Smooth muscle cell of the brain vasculature (primary cell): ENCODE measurements at places on chromosomes 12 and 14.
A peak's percentile ranks its signal among the peaks of the same experiment; 100 is the strongest.

- DNase-seq, result no peak
These were observed 828.3 kb downstream of the DIO2 start for GRCh38 chr14:79383031-79383430.

GRCh38 chr14:103281496-103282231, 52.4 kb upstream of the EIF5 start:
- peak; percentile 12 for DNase-seq

- no peak for DNase-seq
These were observed 31.5 kb downstream of the SYNDIG1L start for GRCh38 chr14:74394549-74394948.

GRCh38 chr14:94110552-94111181, at the start of gene IFI27:
Gene IFI27 (plus strand): TSS chr14:94110736.
- DNase-seq, result no peak

DNA sequence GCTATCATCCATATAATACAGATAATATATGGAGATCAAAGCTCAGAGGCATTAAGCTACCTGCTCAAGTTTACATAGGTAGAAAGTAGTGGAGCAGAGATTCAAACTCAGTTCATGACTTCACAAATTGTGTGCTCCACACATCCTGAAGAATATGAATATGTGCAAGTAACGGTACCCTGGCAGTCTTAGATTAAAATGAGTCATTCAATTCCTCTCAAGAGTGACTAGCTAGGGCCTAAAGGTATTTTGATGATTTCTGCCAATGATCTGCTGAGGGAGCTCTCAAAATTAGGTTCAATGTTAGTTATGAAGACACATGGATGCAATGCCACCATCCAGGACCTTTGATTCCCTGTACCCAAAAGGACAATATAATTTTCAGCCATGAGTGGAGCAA, 58.9 kb downstream of the GRIP1 start:
- DNase-seq, result no peak

GRCh38 chr14:97539884-97540283, 742.7 kb downstream of the VRK1 start:
- DNase-seq, result no peak

DNA sequence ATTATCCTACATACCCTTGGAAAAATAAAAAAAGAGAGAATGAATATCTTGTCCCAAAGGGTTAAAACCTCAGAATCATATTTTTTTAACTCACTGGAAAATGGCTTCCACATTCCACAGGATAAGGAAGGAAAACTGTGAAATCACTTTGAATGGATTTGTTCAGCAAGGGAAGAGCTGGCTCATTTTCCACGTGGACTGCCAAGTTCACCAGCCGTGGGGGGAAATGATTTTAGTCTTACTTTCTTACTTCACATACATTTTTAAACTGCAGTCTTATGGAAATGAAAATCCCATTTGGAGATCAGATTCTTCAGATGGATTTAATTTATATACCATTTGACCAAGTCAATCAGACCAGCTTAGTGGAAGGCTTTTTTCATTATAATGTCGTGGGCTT, 29.9 kb upstream of the AEBP2 start:
- no peak for DNase-seq

DNA sequence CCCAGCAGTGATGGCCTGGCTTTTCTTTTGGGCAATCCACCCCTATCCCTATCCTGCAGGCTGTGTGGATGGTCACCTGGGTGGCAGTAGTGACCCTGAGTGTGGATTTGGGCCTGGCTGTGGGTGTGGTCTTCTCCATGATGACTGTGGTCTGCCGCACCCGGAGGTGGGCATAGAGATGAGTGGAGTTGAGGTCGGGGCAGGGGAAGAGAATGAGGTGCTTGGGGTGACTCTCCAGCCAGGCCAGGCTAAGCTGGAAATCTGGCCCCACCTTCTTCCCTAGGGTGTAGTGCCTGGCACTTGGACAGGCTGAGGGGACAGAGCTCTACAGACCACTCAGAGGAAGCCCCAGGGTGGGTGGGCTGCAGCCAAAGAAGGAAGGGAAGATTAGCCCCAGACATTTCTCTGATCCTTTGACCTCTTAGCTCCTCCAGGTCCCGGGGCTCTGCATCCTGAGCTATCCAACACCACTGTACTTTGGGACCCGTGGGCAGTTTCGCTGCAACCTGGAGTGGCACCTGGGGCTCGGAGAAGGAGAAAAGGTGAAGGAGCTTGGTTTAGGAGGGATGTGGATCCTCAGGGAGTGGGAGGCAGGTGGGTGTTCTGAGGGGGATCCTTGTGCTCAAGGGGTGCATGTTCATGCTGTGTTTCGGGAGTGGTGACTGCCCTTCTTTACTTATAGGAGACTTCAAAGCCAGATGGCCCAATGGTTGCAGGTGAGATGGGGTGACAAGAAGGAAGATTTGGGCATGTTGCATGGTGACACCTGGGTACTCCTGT, 8.4 kb downstream of the B4GALNT1 start:
- DNase-seq, result no peak

DNA sequence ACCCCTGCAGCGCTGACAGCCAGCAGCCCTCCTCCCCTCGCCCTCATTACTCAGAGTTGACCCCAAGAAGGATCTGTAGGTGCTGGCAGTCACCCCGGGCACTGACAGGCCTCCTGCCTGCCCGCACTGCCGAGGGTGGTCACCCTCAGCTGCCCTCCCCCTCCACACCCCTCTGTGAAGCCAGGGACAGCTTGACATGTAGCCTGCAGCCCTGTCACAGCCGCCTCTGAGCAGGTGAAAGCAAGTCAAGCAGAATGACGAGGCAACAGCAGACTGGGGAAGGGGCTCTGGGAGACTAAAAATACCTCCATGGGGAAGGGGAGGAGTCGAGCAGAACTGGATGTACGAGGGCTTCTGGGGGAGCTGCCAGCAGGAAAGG, 178.1 kb downstream of the DPF3 start:
- DNase-seq, result no peak

GRCh38 chr12:115341442-115341841, 657.5 kb upstream of the TBX3 start:
- peak; percentile 90 for DNase-seq

GRCh38 chr12:118188690-118189371, 52.9 kb downstream of the PEBP1 start:
- no peak for DNase-seq

DNA sequence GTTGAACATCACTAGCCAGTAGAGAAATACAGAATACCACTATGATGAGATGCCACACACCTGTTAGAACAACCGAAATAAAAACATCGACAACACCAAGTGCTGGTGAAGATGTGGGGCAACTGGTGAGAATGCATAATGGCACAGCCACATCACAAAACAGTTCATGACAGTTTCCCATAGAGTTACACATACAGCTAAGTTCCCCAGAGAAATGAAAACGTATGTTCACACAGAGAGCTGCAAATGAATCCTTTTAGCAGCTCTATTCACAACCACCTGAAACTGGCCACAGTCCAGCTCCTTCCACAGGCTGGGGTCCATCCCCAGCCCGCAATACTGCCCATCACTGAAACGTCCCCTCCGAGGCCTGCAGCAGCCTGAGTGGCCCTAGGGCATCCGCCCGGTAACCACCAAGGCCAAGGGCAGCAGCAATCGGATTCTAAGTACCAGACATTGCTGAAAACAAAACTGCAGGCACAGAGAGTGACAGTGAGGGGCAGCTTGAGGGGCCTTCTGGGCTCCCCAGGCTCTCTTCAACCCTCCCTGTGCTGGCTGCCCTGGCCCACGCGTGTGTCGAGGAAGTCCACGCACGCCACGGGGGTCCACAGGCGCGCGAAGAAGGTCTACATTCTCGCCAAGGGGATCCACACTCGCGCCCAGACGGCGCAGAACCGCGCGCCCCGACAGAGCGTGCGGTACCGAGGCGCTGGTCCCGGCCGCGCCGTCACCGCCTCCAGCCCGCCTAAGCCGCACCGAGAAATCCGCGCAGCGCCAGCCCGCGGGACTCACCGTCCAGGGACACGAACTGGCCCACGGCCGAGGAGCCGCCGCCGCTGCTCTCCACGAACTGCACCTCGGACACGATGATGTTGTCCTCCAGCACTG, 903 bp downstream of the BRF1 start:
- DNase-seq, result no peak

DNA sequence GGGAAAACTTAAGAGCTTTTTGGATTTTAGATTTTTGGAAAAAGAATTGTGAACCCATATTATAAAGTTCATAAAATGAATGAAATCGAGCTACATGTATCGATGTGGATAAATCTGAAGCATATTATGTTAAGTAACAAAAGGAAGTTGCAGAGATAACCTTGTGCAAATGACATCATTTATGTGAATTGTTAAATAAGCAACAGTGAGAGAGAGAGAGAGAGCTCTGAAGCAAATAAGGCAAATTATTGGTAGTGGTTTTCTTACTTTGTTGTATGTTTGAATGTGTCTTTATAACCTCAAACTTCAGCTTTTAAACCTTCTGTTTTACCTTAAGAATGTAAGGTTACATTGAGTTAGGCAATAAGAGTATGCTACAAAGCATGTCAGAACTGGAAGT, 78.8 kb downstream of the ERC1 start:
- no peak for DNase-seq

GRCh38 chr12:79983492-79983891, 48.6 kb upstream of the PPP1R12A start:
- no peak for DNase-seq

DNA sequence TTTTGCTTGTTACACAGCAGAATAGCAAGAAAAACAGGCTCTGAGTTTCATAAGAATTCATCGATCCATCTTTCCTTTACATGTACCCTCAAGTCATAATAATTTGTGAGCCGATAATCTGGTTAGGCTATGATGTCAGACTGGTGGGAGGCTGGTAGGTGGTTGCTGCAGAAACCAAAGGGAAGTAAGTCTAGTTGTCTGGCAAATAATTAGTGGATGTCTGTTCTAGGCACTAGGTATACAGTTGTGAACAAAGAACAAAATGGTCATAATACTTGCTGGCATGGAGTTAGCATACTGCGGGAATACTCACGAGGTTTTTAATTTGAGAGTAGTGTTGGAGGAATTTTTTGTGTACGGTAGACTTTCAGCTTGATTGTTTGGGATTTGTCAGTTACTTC, 8.8 kb downstream of the SUSD6 start:
- DNase-seq, result no peak

DNA sequence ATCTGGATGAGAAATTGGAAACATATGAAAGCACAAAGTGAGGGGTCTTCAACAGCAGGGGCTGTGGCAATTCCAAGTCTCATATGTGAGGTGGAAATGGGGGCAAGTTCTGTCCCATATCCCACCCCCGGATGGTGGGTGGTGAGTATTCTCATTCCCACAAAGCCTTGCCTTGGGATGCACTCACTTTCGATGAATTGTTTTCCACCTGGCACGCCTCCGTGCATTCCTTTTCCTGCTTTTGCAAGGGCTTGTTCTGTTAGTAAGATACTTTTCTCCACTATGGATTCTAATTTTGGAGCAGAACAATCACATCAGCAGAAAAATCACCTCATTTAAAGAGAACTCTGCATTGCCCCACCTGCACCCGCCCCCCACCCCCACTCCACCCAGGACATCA, 3.1 kb downstream of the LACRT start:
- DNase-seq, result no peak

DNA sequence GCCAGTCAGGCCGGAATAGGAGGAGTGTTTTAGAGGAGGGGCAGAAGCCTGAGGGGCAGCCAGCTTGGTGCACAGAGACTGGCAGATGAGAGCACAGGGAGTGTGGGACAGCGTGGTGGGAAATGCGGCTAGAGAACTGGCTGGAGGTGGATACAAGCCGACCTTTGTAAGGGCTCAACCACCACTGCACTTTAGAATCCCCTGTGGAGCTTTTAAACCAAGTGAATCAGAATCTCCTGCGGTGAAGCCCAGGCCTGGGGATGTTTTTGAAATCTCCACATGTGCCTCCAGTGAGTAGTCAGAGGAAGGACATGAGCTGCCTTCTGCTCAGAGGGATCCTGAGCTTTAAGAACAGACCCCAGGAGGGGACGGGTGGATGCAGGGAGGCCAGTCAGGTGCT, 10.9 kb upstream of the PCED1B start:
- DNase-seq, result peak; percentile 95

- DNase-seq, result peak; percentile 43
These were observed 239.0 kb upstream of the ATP2B1 start for GRCh38 chr12:89947437-89948270.

DNA sequence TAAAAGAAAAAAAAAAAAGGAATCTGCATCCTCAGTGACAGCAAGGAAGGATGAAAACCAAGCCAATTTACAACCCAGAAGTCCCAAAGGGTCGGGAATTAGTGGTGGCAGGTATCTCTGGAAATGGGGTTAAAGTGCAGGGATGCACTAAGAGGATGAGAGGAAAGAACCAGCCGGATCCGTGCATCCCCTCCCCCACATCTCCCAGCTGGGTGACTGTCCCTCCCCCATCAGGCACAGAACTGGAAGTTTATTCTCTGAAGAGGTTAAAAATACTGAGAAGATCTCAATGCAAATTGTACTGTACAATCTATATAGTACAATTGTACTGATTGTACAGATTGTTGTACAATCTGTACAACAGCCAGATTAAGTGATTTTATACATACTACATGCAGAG, 15.4 kb downstream of the CLMN start:
- no peak for DNase-seq

DNA sequence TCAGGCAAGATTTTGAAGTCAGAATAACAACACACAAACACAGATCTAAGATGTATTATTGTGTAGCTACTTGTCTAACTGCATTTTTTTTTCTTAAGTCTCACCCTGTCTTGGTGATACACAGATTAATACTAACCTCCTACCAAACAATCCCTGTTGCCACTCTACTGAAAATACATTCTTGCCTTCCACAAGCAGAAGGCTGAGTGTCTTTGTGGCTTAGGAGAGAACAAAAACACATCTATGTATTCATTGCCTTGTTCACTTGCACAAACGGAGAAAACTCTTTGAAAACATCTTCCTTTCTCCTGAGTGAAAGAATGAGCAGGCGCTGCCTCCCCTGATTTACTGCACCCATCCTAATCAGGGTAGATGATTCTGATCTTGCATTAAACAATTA, 642.2 kb downstream of the DIO2 start:
- DNase-seq, result no peak

- DNase-seq, result no peak
These were observed 107.8 kb downstream of the DUSP6 start for GRCh38 chr12:89244536-89244935.

DNA sequence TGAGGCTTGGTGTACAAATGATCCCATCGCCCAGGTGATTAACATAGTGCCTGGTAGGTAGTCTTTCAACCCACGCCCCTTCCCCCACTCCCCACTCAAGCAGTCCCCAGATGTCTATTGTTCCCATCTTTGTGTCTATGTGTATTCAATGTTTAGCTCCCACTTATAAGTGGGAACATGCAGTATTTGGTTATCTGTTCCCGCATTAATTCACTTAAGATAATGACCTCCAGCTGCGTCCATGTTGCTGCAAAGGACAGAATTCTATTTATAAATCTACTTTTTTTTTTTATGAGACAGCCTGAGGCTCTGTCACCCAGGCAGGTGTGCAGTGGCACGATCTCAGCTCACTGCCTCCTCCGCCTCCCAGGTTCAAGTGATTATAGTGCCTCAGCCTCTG, 15.7 kb downstream of the SPX start:
- DNase-seq, result no peak

GRCh38 chr14:67574806-67575205, 25.3 kb downstream of the PIGH start:
- no peak for DNase-seq

- DNase-seq, result no peak
These were observed 3.4 kb downstream of the CCER1 start for GRCh38 chr12:90951432-90952105.
